ENCODE measurements at places on chromosomes 6 and 20. TPM values are rescaled to one million over a fixed set of nuclear protein-coding genes. Genes with fewer than 3 reads are reported as not detected.

DNA sequence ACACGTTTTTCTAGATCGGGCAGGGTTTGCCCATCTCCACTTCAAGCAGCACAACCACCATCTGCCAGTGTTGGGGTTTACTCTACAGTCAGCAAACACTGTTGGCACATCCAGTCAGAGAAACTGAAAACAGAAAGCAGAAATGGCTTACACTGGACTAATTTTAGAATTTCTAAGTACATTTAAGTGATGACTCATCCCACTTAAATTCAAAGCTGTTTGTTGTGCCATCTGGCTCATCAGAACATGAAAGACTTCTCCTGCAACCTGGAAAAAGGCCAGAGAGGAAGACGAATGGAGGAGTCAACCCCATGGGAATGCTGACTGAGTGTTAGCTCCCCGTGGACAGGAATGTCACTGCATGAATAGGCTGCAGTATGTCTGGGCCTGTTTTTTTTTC, 21.8 kb downstream of the FAM209B start:
- DNase-seq, result no peak
- H3K36me3 ChIP-seq, result no peaks in the 10 kb centered on the region
- no peaks in the 10 kb centered on the region for H3K27me3 ChIP-seq

GRCh38 chr20:10170261-10170660, 48.4 kb upstream of the SNAP25 start:
- H3K4me1 ChIP-seq, result peaks cover 2% of the 10 kb centered on the region
- DNase-seq, result no peak
- H3K27me3 ChIP-seq, result peaks cover 27% of the 10 kb centered on the region
- no peak overlapping the region for H3K4me3 ChIP-seq
- no peaks in the 10 kb centered on the region for H3K36me3 ChIP-seq

GRCh38 chr6:170087941-170088581, 202.8 kb downstream of the DLL1 start:
- no peaks in the 10 kb centered on the region for H3K27me3 ChIP-seq
- DNase-seq, result peak; percentile 82
- H3K4me3 ChIP-seq, result peak overlapping the region; percentile 94

DNA sequence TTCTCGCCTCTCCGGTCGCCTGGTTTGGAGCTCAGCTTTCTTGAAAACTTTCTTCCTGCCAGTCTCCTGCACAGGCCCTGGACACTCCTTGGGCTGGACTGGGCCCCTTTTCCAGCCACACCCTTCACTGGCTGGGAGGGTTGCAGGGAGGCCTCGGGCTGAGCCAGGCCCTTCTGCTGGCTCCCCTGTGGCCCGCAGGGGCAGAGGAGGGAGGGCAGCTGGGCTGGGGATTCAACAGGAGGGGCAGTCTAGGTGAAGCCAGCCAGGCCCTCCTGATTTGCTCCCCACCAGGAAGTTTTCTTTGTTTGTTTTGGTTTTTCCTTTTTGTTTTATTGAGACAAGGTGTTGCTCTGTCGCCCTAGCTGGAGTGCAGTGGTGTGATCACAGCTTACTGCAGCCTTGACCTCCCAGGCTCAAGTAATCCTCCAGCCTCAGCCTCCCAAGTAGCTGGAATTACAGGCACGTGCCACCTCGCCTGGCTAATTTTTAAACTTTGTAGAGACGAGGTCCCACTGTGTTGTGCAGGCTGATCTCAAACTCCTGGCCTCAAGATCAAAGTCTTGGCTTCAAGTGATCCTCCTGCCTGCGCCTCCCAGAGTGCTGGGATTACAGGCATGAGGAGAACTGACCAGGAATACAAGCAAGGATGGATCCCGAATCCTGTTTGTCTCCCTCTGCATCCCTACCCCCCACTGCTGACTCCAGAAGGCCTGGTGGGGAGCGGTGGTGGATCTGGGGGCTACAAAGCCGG, 23.5 kb upstream of the CDH22 start:
- peaks cover 13% of the 10 kb centered on the region for H3K27me3 ChIP-seq
- H3K4me1 ChIP-seq, result no peaks in the 10 kb centered on the region
- no peak overlapping the region for H3K4me3 ChIP-seq

DNA sequence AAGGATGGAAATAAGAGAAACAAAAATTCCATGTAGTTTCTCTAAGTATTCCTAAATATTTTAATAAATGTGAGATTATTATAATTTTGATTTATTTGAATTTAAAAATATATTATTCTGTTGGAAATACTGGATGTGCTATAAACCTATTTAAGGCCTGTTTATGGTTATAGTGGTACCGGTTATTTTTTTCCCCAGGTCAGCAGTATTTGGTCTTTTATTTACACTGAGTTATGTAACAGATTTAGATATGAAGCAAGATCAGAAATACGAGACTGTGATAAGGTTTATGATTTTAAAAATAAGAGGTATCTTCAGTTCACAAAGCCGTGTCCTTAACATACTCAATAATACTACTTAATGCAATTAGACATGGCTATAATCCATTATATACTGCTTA, 634.3 kb upstream of the POU3F2 start:
- H3K4me1 ChIP-seq, result no peaks in the 10 kb centered on the region
- H3K4me3 ChIP-seq, result no peak overlapping the region
- H3K36me3 ChIP-seq, result no peaks in the 10 kb centered on the region
- no peaks in the 10 kb centered on the region for H3K27me3 ChIP-seq
- no peak for DNase-seq

- H3K36me3 ChIP-seq, result no peaks in the 10 kb centered on the region
- no peaks in the 10 kb centered on the region for H3K4me1 ChIP-seq
- no peak for DNase-seq
- no peak overlapping the region for H3K4me3 ChIP-seq
- peaks cover 4% of the 10 kb centered on the region for H3K27me3 ChIP-seq
Measured at GRCh38 chr6:84242265-84242664, 14.8 kb upstream of the CEP162 start.

DNA sequence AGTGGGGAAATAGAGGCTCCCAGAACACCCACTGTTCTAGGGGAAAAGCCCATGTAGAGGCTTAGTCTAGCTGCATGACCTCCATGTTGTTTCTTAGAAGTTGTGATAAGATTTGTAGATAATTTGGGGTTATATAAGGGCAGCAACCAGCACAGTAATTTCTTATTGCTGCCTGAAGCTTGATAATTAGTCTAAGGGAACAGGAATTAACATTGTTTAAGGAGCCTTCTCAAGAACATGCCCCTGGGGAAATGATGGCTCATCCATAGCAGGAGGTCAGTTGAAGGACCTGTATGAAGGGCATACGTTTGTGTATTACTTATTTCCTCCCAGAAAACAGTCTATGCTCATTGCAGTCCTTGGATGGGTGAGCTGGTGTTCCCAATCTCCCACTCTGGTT, 170.7 kb upstream of the SCGN start:
- H3K4me1 ChIP-seq, result no peaks in the 10 kb centered on the region
- no peak overlapping the region for H3K4me3 ChIP-seq
- H3K36me3 ChIP-seq, result peaks cover 4% of the 10 kb centered on the region
- DNase-seq, result no peak
- H3K27ac ChIP-seq, result no peak overlapping the region
- no peaks in the 10 kb centered on the region for H3K27me3 ChIP-seq

GRCh38 chr6:45851034-45851400, 164.6 kb downstream of the CLIC5 start:
- H3K4me3 ChIP-seq, result no peak overlapping the region
- H3K36me3 ChIP-seq, result no peaks in the 10 kb centered on the region
- DNase-seq, result no peak
- peaks cover 14% of the 10 kb centered on the region for H3K27me3 ChIP-seq

- no peak overlapping the region for H3K27ac ChIP-seq
- H3K36me3 ChIP-seq, result no peaks in the 10 kb centered on the region
- DNase-seq, result no peak
- H3K4me3 ChIP-seq, result no peak overlapping the region
- no peaks in the 10 kb centered on the region for H3K4me1 ChIP-seq
- H3K27me3 ChIP-seq, result no peaks in the 10 kb centered on the region
Measured at GRCh38 chr6:8627085-8627861, 191.9 kb upstream of the SLC35B3 start.

DNA sequence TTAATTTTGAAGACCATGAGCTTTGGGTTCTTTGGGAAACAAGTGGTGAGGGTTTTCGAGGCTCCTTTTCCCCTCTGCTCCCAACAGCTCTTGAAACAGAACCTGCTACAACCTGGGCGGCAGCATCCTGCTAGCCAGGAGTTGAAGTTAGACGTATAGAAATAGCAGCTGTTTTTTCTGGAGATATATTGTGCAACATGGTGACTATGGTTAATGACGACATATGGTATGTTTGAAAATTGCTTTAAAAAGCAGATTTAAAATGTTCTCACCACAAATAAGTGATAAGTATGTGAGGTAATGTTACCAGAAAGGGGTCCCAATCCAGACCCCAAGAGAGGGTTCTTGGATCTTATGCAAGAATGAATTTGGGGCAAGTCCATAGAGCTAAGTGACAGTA, 138.9 kb downstream of the PDE7B start:
- no peak overlapping the region for H3K27ac ChIP-seq
- H3K27me3 ChIP-seq, result no peaks in the 10 kb centered on the region
- H3K36me3 ChIP-seq, result no peaks in the 10 kb centered on the region

DNA sequence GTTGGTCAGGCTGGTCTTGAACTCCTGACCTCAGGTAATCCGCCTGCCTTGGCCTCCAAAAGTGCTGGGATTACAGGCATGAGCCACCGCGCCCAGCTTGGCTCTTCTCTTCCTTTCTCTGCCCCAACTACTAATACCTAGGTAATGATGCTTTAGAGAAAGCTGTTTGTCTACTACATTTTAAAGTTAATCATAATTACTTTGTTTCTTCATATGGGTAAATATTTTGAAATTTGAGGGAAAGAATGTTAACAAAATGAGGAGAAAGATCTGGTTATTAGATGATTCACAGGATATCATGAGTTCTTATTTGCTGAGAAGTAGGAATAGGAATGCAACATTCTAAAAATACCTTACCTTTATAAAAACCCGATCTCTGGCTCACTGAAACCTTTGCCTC, 18.4 kb upstream of the PTPRK start:
- no peaks in the 10 kb centered on the region for H3K36me3 ChIP-seq
- H3K4me1 ChIP-seq, result no peaks in the 10 kb centered on the region
- H3K4me3 ChIP-seq, result no peak overlapping the region
- H3K27ac ChIP-seq, result no peak overlapping the region
- peaks cover 8% of the 10 kb centered on the region for H3K27me3 ChIP-seq
- DNase-seq, result no peak

GRCh38 chr20:24992487-24993205, at the start of gene APMAP:
TSS of gene APMAP (minus strand) at chr20:24992751. CDS start at chr20:24992688, 63 bp downstream.
- peaks cover 43% of the 10 kb centered on the region for H3K4me1 ChIP-seq
- peaks cover 14% of the 10 kb centered on the region for H3K36me3 ChIP-seq
- peak within 1 kb of the TSS; percentile 97 for H3K4me3 ChIP-seq
- H3K27ac ChIP-seq, result peak within 1 kb of the TSS; percentile 95
- peaks cover 5% of the 10 kb centered on the region for H3K27me3 ChIP-seq

DNA sequence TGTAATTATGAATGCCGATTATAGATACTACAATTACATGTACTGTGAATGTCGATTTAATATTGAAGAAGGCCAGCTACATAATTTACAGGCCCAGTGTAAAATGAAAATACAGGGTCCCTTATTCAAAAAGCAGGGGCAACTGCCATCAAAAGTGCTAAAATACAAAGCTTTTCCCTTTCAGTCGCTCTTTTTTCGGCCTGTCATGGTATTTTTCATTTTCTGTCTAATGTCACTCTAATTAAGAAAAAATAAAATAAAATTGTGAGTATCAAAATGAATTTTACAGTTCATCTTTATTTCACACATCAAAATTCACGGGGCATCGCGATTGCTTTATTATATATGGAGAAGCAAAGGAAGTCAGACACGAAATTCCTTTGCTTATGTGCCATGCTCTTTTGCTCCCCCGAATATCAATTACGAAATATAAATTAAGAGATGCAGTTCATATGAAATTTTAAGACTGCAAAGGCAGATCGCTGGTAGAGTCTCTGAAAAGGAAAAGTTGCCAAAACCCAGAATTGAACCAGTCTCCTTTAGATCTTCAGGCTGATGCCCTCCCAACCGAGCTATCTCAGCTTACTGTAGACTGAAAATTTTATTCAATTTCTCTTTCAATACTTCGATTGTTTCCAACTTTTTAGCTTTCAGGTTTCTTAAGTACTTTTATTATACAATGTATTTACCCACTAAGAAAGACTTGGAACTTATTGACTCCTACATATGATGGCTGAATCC, 197.0 kb downstream of the TRIM27 start:
- H3K27ac ChIP-seq, result no peak overlapping the region
- H3K4me3 ChIP-seq, result no peak overlapping the region
- no peak for DNase-seq
- H3K4me1 ChIP-seq, result peaks cover 9% of the 10 kb centered on the region

- H3K27ac ChIP-seq, result no peak overlapping the region
- H3K36me3 ChIP-seq, result no peaks in the 10 kb centered on the region
- H3K4me3 ChIP-seq, result no peak overlapping the region
- H3K27me3 ChIP-seq, result peaks cover 7% of the 10 kb centered on the region
Measured at GRCh38 chr20:47949230-47949629, 163.9 kb upstream of the SULF2 start.

GRCh38 chr6:39777661-39778060, 14.5 kb upstream of the DAAM2 start:
- no peaks in the 10 kb centered on the region for H3K36me3 ChIP-seq
- no peak for DNase-seq

GRCh38 chr20:21376626-21377025, 20.7 kb downstream of the NKX2-4 start:
- H3K36me3 ChIP-seq, result peaks cover 10% of the 10 kb centered on the region
- no peak overlapping the region for H3K27ac ChIP-seq
- no peak overlapping the region for H3K4me3 ChIP-seq

DNA sequence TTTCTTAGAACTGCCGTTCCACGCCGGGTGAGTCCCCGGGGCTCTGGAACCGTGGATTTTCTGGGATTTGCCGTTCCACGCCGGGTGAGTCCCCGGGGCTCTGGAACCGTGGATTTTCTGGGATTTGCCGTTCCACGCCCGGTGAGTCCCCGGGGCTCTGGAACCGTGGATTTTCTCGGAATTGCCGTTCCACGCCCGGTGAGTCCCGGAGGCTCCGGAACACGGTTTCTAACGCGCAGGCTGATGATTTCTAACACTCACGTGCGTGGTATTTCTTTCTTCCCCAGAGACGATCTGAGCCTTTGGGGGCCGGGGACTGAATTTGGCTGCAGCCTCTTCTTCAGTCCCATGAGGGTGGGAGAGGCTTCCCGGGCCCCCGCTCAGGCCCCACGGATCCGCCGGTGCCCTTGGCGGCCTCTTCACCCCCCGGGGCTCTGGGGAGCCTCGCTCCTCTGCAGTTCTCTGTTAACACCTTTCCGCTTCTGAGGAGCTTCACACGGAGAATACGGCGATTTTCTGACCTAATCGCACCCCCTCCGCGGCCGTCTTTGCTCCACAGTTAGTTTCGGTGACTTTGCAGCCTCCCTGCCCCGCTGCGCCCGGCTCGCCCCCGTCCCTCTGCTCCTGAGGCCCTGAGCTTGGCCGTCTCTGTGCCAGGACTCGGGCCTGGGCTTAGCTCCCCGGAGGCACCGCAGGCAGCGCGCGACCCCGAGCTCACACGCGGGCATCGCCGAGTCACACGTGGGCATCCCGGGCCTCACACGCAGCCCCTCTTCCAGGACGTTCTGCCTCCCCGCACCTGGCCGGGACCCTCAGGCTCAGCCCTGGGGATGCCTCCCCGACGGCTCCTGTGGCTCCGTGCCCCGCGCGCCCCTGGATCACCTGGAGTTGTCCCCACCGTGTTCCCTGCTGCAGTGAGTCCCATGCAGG, 7.2 kb upstream of the KIF25 start:
- H3K27me3 ChIP-seq, result no peaks in the 10 kb centered on the region
- no peak for DNase-seq
- no peak overlapping the region for H3K4me3 ChIP-seq
- H3K36me3 ChIP-seq, result no peaks in the 10 kb centered on the region

The NRSN1 gene
- total RNA-seq, result not detected

The GPR6 gene
- total RNA-seq, result not detected

The GRM4 gene
- total RNA-seq, result 0.44 TPM

The NTSR1 gene
- 0.33 TPM for total RNA-seq

The GABRR1 gene
- not detected for total RNA-seq

The SLC16A10 gene
- 6.8 TPM for total RNA-seq

The HTR1B gene
- total RNA-seq, result not detected

The GUCA1A gene
- not detected for total RNA-seq

The COL21A1 gene
- total RNA-seq, result not detected

The PRDM13 gene
- total RNA-seq, result not detected

The PLG gene
- total RNA-seq, result 0.69 TPM

The ABHD16A gene
- 57.8 TPM for total RNA-seq

Data from activated naive CD8-positive, alpha-beta T cell treated with anti-CD3 and anti-CD28 coated beads, Interleukin-2, amount 10 ng/mL, durations not matched to agents 7 days and 5 days (primary cell).